ENCODE measurements at places on chromosomes 11 and 22. TPM values are rescaled to one million over a fixed set of nuclear protein-coding genes. Genes with fewer than 3 reads are reported as not detected.

The MMP8 gene
- 0.50 TPM for total RNA-seq

The OR4X1 gene
- not detected for total RNA-seq

The CBX7 gene
- 4.3 TPM for total RNA-seq

The MS4A4A gene
- total RNA-seq: not detected

The ALX4 gene
- total RNA-seq: under 0.01 TPM

The OR2AG2 gene
- total RNA-seq: 1.0 TPM

The ART1 gene
- total RNA-seq: not detected

The ARHGAP32 gene
- 22.4 TPM for total RNA-seq

The PKDREJ gene
- total RNA-seq: not detected

The SAA1 gene
- total RNA-seq: 67.2 TPM
